SJSA1 (cell line): ENCODE measurements at places on chromosomes 7 and 10. TPM values are rescaled to one million over a fixed set of nuclear protein-coding genes. Genes with fewer than 3 reads are reported as not detected.

DNA sequence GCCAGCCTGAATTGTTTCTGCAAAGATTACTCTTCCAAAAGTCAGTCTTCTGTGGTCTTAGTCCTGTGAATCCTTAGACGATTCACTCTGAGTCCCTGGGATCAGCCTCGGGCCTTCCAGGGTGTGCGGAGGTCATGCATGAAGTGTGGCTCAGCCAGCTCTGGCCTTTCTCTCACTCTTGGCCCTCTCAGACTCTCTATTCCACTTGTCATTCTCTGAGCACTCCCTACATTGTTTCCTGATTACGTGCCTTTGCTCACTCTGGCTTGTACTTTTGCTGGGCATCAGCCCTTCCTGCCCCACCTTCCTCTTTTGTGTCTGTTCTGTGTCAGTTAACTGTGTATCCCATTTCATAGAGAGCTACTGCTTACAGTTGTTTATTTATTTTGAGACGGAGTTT is 36.0 kb downstream of the CCNY start:
- no peak overlapping the region for H3K4me3 ChIP-seq
- no peaks in the 10 kb centered on the region for H3K27me3 ChIP-seq
- H3K36me3 ChIP-seq = no peaks in the 10 kb centered on the region
- peak; percentile 75 for DNase-seq
- peaks cover 17% of the 10 kb centered on the region for H3K4me1 ChIP-seq

GRCh38 chr10:128900456-128900855 is 566.6 kb upstream of the MGMT start:
- no peaks in the 10 kb centered on the region for H3K27me3 ChIP-seq
- DNase-seq = no peak
- no peaks in the 10 kb centered on the region for H3K36me3 ChIP-seq

GRCh38 chr7:41334071-41334862 is 368.6 kb downstream of the INHBA start:
- no peaks in the 10 kb centered on the region for H3K27me3 ChIP-seq
- peaks cover 28% of the 10 kb centered on the region for H3K4me1 ChIP-seq
- H3K36me3 ChIP-seq = no peaks in the 10 kb centered on the region
- DNase-seq = no peak

DNA sequence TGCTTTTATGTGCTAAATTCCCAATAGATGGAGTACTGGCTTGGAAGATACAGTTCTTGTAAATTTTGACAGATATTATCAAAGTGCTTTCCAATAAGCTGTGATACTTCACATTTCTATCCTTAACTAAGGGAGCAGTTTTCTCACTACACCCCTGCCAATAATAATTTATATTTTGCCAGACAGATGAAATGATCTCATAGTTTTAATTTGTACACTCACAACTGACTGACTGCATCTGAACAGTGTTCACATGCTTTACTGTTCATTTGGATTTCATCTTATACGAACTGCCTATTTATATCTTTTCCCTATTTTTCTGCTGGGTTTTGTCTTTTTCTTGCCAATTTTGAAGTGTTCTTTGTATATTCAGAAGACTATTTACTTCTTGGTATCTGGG is 96.0 kb downstream of the BRAF start:
- no peaks in the 10 kb centered on the region for H3K4me1 ChIP-seq
- no peak for DNase-seq
- no peak overlapping the region for H3K27ac ChIP-seq
- H3K36me3 ChIP-seq = no peaks in the 10 kb centered on the region
- no peak overlapping the region for H3K4me3 ChIP-seq
- H3K27me3 ChIP-seq = no peaks in the 10 kb centered on the region

The PARD3 gene
- 52.1 and 54.0 TPM in 2 replicates for total RNA-seq

The TMEM178B gene
- under 0.01 TPM in 1 of 2 replicates, not detected in the other for total RNA-seq
